A549 treated with ZK216348 at 1 μM for 4 hours (cell line): ENCODE measurements at places on chromosomes 16 and 17. TPM values are rescaled to one million over a fixed set of nuclear protein-coding genes. Genes with fewer than 3 reads are reported as not detected.

The NOL3 gene
- total RNA-seq: 54.6 to 75.8 TPM (median 68.3 TPM) in 5 replicates

The SMARCD2 gene
- 45.9 to 66.3 TPM (median 59.3 TPM) in 5 replicates for total RNA-seq

The C17orf107 gene
- total RNA-seq: 0.13 to 0.41 TPM (median 0.36 TPM) in 5 replicates

The KRT39 gene
- total RNA-seq: not detected in 5 replicates
